Foreskin keratinocyte (primary cell): ENCODE measurements at places on chromosomes 12 and 14.

- DNase-seq = no peak
These were observed 66.6 kb upstream of the C14orf180 start for GRCh38 chr14:104512771-104513640.

- no peak for DNase-seq
These were observed 55.6 kb downstream of the LGMN start for GRCh38 chr14:92692822-92693226.

DNA sequence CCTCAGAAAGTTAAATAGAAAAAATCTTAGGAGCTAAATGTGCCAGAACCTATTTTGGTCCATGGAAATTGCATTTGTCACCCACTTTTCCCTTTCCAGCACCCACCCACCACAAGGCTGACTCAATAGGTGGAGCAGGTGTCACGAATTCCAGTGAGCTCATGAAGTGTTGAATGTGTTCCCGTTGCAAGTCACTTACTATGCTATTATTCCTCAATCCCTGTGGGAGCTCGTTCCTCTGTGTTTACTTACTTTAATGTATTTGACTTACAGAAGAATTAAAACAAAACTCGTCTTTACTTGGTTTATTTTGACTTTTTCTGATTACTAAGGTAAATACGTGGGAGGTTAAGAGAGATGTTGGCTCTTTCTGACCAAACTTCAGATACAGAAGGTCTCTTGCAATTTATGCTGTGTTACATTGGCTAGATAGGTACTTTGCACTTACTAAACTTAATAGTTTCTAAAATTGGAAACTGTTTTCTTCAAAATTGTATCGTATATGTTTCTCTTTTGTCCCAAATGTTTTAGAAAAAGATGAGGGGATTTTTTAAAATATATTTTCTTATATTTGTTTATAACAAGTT is 269.4 kb upstream of the NOVA1 start:
- DNase-seq = no peak

DNA sequence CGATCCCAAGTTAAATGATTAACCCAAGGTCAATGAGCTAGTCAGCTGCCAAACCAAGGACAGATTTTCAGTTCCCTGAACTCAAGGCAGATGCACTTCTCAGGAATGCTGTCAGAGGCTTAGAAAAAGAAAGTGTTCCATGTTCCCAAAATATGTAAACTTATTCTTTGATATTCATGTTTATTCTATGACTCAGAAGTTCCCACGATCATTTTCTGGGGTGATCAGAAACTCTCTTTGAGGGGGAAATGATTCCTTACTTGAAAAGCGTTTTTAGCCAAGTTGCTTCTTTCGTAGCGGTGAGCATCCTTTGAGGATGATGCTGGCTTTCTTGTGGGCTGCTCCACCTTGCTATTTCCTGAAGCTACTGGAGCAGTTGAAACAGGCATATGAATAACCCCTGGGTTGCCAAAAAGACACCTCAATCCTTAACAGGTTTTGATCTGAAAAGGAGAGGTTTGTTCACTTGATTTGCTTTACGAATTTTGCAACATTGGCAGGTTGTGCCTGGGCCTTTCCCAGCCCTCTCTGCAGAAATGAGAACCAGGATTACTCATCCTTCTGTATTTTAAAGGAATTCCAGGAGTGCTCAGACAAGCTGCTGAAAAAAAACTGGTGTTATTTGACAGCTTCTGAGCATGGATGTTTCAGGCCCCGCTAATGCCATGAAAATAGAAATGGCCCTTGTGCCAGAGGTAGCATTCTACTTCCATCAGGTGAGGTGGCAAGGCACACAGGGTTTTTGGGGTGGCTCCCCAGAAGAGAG is 121.4 kb upstream of the HIF1A start:
- DNase-seq = peak; percentile 92

GRCh38 chr12:11943919-11944700 is 126.6 kb upstream of the BCL2L14 start:
- no peak for DNase-seq

GRCh38 chr12:48005001-48005749 is 899 bp upstream of the COL2A1 start:
- no peak for DNase-seq

GRCh38 chr12:124125203-124125871 is 152.3 kb downstream of the ZNF664 start:
- DNase-seq = peak; percentile 77

DNA sequence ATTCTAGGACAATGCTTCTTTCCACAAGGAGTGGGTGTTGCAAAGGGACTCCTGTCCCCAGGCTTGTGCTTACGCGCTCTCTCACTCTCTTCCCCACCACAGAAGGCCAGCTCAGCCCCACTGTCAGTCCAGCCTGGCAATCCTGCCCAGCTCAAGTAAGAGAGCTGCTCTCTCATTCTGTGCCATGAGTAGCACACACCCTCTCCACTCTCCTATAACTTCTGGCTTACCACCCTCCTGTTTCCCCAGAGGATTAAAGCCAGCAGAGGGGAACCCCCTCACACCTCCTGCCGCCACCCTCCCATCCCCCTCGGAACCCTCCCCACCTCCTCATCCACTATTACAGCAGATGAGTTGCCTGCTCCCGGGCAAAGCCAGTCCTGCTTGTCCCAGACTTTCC is 17.1 kb downstream of the NCKAP5L start:
- DNase-seq = no peak

- no peak for DNase-seq
These were observed 14.1 kb downstream of the SUSD6 start for GRCh38 chr14:69625299-69626131.

- peak; percentile 81 for DNase-seq
These were observed 24.7 kb downstream of the CLMN start for GRCh38 chr14:95294834-95295599.

- peak; percentile 84 for DNase-seq
These were observed 386.9 kb downstream of the ZFP36L1 start for GRCh38 chr14:68405961-68406360.

GRCh38 chr14:72709916-72710611 is 183.8 kb downstream of the DPF3 start:
- no peak for DNase-seq

- DNase-seq = peak; percentile 24
These were observed 2.9 kb downstream of the NUDT4 start for GRCh38 chr12:93380480-93381121.

DNA sequence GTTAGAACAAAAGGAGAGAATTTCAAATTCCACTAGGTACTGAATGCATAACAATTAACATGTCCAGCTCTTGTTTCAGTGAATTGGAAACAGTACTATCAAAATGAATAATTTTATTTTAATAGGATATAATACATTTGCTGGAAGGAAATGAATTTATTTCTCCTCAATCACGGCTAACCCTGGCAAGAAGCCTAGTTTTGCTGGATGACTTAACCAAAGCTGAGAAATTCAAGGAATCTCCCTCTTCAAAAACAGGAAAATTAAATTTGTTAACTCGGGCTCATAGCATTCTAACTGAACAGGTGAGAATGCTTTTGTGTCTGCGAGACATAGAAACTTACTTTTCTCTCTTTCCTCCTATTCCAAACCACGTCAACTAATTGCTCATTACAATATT is 163.5 kb upstream of the NEDD1 start:
- DNase-seq = no peak

DNA sequence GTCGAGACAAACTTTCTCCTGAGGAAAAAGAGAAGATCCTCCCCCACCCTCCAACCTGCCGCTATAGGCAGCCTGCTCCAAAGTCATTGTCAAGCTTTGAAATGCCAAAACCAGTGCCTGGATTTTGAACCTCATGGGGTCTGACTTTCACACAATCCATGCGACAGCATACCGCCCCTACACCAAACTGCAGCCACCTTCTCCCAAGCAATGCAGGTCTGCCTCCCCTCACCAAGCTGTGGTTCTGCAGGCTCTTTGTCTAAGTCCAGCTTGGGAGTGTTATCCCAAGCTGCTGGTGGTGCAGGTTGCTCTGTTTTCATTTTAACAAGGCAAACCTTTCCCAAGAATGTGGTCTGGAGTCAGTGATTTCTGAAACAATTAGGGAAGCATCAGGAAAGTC is 12.4 kb downstream of the TBX5 start:
- DNase-seq = no peak

GRCh38 chr12:50246873-50247612 is 36.3 kb downstream of the LIMA1 start:
- DNase-seq = peak; percentile 98

DNA sequence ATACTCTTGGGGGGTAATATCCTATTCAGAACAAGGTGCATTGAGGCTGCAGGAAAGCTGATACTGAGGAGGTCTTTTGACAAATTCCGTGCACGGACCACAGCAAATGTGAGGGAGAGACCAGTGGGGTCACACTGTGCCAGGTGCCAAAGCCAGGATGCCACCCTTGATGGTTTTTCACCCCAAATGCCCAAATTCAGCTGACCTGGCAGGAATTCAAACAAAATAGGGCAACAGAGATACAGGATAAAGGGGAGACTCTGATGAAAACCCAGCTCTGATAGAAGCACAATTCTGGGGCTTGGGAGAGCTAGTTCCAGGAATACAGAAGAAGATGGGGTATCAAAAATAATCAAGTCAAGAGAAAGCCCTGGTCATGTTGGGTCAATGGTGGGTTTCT is 55.3 kb downstream of the SLC8A3 start:
- DNase-seq = no peak

GRCh38 chr12:98280152-98280551 is 235.2 kb upstream of the TMPO start:
- no peak for DNase-seq

- no peak for DNase-seq
These were observed 452.1 kb upstream of the GARIN6 start for GRCh38 chr12:99195474-99195873.

DNA sequence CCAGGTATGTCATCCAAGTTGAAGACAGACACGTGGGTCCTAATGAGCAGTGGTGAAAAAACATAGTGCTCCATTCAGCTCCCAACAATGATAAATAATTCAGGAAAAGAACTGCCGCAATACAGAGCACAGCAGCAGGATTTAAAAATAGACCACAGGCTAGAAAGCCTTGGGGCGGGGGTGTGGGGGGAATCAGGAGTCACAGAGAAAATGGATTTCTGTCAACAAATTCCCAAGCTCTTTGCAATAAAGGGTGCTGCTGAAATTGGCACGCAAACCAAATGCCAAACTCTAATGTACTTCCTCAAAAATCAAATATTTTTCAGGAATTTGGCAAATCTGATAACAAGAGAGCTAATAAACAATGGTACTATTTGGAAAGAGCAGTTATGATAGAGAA is 58.6 kb downstream of the R3HDM2 start:
- no peak for DNase-seq

GRCh38 chr12:79690142-79690637 is 574 bp downstream of the PAWR start:
- no peak for DNase-seq

- no peak for DNase-seq
These were observed 18.9 kb upstream of the POC1B start for GRCh38 chr12:89544681-89545184.

DNA sequence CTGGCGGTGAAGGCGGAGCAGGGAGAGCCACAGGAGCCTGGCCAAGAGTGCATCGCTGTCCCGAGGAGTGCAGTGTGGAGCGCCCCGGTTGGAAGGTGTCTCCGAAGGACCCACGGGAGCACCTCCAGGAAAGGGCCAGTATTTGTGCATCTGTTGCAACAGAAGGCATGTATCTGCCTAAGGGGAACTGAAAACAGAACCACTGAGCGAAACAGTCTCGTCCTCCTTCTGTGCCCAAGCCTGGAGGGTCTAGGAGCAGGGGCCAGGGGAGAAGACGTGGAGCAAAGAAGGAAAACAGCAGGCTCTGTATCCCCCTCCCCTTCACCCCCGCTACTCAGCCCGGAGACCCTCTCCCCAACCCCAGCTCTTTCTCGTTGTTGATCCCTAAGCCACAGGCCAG is 5.3 kb upstream of the LRRC10 start:
- no peak for DNase-seq

DNA sequence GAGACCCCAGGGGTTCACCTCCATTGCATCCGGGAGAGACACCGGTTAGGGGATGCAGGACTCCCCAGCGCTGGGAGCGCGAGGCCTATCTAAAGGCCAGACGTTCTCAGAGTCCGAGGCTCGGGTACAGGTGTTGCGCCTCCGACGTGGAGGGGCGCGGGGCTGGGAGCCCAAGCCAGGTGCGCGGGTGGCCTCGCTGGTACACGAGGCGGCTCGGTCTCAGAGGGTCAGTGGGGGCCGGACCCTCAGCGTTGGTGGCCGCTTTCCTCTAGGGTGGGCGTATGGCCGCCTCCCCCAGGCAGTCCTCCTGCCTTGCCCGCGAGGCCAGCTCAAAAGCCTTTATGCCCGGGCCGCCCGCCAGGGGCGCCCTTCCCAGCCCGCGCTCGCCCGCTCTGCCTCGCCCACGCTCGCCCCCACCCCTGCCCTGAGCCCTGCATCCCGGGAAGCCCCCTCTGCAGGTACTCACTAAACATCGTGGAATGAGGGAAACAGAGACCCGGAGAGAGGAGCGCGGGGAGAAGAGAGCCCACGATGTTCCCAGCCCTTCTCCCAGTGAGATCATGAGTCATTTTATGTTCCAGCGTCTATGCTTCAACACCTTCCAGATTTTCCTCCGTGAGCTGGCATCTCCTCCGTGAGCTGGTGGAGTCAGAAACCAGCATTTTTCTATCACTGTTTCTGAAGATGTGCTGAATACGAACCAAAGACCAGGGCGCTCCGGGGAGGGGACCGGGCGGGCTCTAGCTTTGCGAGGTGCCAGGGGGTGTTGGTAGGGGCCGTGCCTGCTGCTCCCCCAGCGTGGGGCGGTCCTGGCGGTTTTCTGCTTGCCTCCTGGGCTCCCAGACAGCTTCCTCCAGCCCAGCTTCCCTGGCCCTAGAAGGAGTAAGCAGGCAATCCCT is 73.8 kb downstream of the DIO3 start:
- no peak for DNase-seq

DNA sequence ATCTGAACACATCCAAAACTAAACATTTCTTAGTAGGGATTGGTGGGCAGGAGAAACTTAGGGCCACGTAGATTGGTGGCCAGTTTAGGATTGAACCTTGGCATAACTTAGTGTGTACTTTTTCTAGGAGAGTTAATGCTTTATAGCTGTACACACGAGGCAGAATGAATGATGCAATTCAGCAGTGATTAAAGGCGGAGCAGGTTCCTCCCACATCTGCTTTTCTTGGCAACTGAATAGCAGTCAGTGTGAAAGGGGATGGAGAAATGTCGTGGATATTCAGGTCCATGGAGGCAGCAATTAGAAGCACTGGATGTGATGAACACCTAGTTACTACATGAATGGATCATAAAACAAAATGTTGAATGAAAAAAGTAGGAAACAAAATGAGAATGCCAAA is 493.8 kb downstream of the FUT8 start:
- DNase-seq = no peak

- DNase-seq = no peak
These were observed 393.2 kb downstream of the BCAT1 start for GRCh38 chr12:24555730-24556129.
